GM04504 (cell line): ENCODE measurements at places on chromosomes 13 and 19.

DNA sequence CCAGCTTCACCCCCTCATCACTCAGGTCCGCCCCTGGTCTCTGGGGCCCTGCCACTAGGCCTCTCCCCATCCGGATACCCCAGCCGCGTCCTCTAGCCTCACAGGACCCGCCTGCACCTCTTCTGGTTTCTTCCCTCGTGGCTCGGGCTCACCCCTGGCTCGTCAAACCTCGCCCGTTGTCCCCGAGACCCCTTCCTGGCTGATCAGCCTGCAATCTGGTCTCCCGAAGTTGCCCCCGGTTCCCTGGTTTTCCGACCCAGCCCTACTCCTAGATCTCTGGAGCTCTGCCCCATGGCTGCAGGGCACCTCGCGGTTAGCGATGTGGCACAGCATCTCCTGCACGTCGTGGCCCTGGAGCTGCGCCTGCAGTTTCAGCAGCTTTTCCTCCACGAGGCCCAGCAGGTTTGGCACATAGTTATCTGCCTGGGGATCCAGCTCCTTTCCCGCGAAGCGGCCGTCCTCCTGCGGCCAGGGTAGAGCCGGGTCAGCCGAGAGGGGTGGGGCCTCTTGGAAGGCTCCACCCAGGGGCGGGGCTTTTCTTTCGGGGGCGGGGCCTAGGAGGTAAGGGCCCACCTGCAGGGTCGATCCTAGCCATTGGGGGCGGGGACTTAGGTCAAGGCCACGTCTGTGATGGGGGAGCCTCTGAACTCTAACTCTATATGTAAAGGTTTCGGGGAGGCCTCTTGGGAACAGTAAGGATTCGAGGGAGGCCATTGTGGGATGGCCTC, 2.4 kb upstream of the RGL3 start:
- DNase-seq, result no peak

DNA sequence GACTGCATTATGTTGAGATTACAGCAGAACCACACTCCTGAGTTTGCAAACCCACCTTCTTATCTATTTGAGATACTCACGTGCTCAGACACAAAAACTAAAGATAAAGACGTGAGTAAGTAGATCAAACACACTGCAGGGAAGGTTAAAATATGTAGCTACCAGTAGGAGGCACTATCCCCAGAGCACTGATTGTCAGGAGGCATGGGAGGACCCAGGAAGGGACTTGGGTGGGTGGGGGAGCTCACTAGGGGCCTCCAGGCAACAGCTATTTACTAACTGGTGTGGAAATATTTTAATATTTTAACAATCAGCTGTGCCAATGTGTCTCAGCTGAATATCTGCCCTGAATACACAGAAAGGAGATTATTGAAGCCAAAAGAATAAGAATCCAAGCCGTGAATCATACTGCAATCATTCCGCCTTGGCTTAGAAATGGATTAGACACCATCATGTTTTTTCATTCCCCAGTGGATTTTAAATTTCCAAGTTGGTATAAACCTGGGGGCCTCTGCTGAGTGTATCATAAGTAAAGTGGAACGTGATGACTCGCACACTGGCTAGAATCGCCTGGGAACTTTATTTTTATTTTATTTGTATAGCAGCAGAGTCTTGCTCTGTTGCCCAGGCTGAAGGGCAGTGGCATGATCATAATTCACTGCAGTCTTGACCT, 73.2 kb upstream of the CACNA1A start:
- DNase-seq, result peak; percentile 45

- no peak for DNase-seq
Measured at GRCh38 chr13:60148918-60149317, 14.8 kb downstream of the DIAPH3 start.

DNA sequence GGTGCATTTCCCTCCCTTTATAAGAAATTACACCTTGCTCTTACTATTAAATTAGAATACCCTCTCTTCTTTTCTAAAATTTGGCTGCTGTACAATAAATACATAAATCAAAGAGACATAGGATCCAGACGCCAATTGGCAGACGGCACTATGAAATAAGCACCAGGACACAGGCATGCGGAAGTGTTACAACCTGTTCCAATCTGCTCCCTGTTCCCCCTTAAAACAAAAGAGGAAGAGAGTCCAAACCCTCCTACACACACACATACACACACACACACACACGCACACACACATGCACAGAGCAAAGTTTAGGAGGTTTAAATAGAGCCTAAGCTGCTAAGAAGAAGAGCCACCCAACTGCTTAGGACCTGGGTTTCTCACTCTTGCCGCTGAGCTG, 75.6 kb upstream of the ZNF507 start:
- no peak for DNase-seq

- no peak for DNase-seq
Measured at GRCh38 chr13:71590654-71591148, 276.3 kb downstream of the DACH1 start.

GRCh38 chr19:35247526-35248309, 1.1 kb upstream of the LSR start:
- no peak for DNase-seq

GRCh38 chr13:77325371-77325980, 1.4 kb downstream of the MYCBP2 start:
- DNase-seq, result no peak

- peak; percentile 48 for DNase-seq
Measured at GRCh38 chr19:46081928-46082727, 41.3 kb upstream of the IGFL4 start.

- DNase-seq, result no peak
Measured at GRCh38 chr19:45010306-45010705, 9.0 kb downstream of the RELB start.

DNA sequence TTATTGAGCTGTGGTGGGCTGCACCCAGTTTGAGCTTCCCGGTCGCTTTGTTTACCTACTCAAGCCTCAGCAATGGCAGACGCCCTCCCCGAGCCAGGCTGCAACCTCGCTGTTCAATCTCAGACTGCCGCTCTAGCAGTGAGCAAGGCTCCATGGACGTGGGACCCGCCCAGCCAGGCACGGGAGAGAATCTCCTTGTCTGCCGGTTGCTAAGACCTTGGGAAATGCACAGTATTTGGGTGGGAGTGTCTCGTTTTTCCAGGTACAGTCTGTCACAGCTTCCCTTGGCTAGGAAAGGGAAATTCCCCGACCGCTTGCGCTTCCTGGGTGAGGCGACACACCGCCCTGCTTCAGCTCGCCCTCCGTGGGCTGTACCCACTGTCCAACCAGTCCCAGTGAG, 27.7 kb upstream of the UBAC2 start:
- DNase-seq, result no peak

- DNase-seq, result no peak
Measured at GRCh38 chr19:55384131-55384919, at the start of gene TMEM238. TMEM238 (minus strand) TSS chr19:55384292; CDS start chr19:55384259, 33 bp downstream.

DNA sequence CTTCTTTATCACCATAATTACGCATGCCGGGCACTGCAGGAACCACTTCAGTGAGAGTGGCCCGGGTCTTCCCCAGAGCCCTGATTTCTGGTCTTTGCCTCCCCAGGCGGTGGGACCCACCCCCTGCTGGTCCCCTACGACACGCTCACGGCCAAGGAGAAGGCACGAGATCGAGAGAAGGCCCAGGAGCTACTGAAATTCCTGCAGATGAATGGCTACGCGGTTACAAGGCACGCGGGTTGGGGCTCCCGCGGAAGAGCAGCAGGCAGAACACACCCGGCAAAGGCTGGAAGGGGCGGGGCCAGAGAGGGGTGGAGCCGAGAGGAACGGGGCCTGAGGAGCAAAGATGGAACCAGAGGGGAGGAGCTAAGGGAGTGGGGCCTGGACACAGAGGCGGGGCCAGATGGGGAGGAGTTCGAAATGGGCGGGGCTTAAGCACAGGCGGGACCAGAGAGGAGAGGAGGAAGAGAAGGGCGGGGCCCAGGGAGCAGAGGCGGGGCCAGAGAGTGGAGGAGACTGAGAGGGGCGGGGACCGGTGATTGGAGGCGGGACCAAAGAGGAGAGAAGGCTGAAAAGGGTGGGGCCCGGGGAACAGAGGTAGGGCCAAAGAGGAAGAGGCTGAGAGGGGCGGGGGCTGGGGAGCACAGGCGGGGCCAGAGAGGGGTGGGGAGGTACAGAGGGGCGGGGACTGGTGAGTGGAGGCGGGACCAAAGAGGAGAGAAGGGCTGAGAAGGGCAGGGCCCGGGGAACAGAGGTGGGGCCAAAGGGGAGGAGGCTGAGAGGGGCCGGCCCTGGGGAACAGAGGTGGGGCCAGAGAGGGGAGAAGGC, 73.4 kb downstream of the RYR1 start:
- peak; percentile 4 for DNase-seq

GRCh38 chr13:79194727-79195126, 211.3 kb downstream of the RBM26 start:
- DNase-seq, result no peak

GRCh38 chr13:21078501-21078900, 17.1 kb upstream of the LATS2 start:
- peak; percentile 40 for DNase-seq

- no peak for DNase-seq
Measured at GRCh38 chr13:45422731-45423292, 4.6 kb upstream of the SLC25A30 start.

- no peak for DNase-seq
Measured at GRCh38 chr19:45469945-45470761, 2.4 kb downstream of the FOSB start.

DNA sequence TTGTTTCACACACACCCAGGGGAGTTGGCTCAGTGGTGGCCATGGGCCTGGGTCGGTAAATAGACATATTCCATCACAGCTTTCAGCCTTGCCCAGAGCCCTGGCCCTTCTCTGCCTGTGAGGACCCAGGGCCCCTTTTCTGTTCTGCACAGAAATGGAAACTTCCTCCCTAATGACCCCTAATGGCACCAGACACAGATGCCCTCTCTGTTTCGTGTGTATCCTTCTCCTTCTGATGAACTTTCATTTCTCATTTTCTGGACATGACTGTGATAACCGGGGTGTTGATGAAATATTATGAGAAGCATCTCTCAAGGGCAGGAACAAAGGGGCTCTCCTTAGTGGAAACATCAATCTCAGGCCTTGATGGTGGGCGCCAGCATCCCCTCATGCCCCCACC, 12.8 kb downstream of the LILRA1 start:
- no peak for DNase-seq

DNA sequence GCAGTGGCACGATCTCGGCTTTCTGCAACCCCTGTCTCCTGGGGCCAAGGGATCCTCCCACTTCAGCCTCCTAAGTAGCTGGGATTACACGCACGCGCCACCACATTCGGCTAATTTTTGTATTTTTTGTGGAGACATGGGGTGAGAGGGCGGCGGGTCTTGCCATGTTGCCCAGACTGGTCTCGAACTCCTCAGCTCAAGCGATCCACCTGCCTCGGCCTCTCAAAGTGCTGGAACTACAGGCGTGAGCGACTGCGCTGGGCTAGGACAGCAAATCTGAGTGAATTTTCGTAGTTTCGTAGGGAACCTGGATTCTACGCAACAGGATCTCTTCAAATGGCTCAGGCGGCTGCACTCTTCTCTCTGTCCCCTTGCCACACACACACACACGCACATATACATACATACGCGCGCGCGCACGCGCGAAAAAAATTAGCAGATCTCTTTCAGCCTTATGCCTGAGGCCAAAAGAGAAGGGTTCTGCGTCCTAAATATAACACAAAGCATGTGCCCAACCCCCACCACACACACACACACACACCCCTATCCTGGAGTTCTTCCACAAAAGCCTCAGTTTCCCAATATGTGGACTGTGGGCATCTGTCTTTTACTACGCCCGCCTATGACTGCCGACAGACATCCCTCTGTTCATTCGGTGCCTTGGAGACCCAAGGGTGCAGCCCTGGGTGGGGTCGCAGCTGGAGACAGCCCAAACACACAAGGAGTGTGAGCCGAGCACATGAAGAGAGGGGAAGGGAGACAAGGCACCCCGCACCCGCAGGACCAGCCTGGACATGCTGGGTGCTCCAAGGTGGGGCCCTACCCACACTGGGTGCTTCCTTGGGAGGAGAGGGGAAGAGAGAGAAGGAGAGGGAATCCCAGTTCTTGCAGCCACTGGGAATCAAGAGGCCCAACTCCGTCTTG, 616 bp downstream of the PINLYP start:
- no peak for DNase-seq

DNA sequence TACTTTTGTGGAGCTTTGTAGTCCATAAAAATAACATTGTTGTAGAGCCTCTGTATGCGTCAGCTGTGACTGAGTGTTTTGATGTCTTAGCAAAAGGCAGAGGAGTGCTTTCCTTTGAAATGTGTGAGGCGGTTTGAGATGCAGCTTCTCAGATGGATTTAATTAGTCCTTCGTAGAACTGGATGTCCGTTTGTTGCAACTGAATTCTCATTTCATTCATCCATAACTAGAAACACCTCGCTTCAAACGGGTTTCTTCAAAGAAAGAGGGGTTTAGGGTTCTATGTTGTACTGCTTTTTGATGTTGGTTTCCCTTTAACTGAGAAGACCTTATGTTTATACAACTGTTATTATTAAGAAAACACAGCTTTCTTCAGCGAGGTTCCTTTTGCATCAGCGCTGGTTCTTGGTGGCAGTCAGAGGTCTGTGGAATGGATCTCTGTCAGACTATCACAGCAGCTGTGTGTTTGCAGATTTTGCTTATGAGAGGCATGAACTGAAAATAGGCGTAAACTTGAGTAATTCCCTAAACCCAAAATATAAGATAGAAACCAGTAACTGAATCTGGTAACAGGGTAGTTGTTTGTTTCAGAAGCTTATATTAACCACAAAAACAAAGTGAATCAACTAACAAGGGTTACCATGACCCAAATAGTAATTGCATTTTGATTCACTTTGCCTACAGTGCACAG, 194.4 kb downstream of the GGACT start:
- peak; percentile 77 for DNase-seq

GRCh38 chr13:112849500-112849899, 119.5 kb upstream of the MCF2L start:
- no peak for DNase-seq

DNA sequence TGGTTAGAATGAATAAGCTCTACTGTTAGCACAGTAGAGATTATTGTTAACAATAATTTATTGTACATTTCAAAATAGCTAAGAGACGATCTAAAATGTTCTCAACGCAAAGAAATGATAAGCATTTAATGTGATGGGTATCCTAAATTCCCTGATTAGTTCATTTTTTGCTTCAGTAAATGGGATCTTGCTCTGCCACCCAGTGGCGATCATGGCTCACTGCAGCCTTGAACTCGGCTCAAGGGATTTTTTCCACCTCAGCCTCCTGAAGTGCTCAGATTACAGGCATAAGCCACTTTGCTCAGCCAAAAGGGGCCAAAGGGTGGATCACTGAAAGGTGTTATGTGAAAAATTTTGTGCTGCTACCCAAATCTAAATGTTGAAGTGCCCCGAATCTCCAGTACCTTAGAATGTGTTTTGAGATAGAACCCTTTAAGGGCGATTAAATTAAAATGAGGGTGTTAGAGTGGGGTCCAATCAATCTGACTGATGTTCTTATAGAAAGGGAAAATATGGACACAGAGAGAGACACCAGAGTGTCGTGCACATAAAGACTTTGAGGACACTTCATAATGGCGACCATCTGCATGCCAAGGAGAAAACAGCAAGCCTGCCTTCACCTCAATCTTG, 31.5 kb upstream of the ZNF766 start:
- DNase-seq, result peak; percentile 27

- no peak for DNase-seq
Measured at GRCh38 chr19:50266896-50267295, 62.3 kb downstream of the KCNC3 start.

GRCh38 chr19:13902993-13903555, 2.8 kb downstream of the BRME1 start:
- no peak for DNase-seq

GRCh38 chr13:36337938-36338641, 8.1 kb downstream of the SPART start:
- DNase-seq, result no peak
